ENCODE measurements at places on chromosomes 11 and 22.

DNA sequence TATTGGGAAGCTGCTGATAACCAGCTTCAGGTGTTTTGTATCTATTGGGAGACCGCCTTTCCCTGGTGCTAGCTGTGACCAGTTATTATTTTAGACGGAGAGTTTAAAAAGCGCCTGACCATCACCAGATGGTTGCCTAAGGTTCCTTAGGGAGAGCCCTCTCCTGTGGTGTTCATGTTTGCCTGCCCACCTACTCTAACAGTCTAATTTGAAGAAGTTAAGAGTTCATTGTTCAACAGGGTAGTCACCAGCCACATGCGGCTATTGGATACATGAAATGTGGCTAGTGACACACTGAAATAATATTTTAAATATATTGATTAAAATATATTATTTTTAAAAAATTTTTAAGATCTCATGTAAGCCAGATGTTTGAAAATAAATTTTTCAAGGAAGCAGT, 71.3 kb upstream of the SLN start:
- DNase-seq, result no peak

- DNase-seq, result no peak
These were observed 6.3 kb upstream of the FADS3 start for GRCh38 chr11:61897387-61898246.

GRCh38 chr22:44888491-44889254, 121.1 kb downstream of the PHF21B start:
- DNase-seq, result no peak

GRCh38 chr11:15841931-15842740, 514.2 kb downstream of the SOX6 start:
- DNase-seq, result no peak

- no peak for DNase-seq
These were observed 367.3 kb downstream of the OPCML start for GRCh38 chr11:133164986-133165385.

DNA sequence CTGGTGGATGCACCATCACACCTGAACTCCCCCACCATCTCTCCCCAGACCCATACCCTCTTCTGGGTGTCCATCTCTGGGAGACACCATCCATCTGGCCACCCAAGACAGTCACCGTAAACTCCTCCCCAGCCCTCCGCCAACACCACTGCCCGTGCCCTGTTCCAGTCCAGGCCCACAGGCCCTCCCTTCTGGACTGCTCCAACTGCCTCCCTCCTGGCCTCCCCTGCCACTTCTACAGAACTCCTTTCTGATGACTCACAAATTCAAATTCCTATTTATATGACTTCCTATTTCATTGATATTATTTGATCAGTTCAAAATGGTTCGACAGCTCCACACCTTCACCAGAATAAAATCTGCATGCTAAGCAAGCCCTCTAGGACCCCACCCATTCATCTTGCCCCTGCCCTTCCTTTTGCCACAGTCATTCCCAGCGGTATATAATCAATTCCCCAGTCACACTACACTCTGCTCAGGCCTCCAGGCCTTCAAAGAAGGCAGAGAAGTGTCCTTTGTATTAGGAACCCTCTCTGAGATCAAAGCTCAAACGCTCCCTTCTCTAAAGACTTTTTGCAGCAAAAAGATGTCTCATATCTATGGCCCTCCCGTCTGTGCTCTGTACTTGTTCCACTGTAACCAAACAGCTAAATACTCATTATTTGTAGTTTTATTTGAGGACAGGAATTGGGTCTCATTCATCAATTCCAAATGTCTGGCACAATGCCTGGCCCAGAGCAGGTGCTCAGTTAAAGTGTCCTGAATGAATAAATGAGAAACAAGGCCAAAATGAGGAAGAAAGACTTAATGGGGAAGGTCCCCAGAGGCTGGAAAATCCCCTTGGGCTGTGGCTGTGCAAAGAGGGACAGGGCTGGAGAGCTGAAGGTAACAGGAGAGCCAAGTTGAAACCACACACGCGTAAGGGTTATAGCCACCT, 29.0 kb downstream of the MYH9 start:
- no peak for DNase-seq

GRCh38 chr22:49302530-49302929, 525.1 kb downstream of the BRD1 start:
- no peak for DNase-seq

DNA sequence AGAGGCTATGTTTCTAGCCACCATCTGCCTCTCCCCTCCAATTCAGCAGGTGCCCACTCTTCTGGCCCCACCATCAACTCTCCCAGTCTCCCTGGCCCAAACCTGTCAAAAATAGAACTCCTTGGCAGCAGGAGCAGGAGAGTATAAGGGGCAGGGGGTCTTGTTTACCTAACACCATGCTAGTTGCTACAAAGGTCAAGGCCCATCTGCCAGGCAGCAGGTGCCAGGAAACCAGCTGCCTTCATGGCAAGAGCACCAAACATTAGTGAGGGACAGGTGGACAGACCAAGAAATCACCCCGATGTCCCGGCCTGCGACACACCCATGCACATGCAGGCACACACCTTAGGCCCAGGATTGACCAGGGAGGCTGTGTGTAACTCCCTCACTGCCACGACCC, 387.9 kb downstream of the BUD13 start:
- DNase-seq, result no peak

DNA sequence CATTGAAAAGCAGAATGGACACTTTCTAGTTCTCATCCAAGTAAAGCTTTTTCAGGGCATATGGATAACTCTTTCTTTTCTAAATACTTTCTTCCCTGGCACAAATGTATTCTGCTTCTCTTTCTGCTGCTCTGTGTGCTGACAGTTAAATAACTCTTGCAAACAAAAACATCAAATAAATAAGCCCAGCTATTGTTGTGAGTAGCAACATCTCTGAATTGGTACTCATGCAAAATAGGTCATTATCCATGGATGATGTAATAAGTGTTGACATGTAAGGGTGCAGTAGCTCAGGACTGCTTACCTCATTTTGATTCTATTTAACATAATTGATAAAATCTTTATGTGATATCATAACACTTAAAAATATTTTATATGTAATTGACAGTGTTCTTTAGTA, 164.3 kb downstream of the MSANTD4 start:
- DNase-seq, result no peak

GRCh38 chr22:37051391-37052385, at the start of gene KCTD17:
TSS of gene KCTD17 (plus strand) at chr22:37051742. CDS start at chr22:37051761, 19 bp downstream.
- peak; percentile 38 for DNase-seq

- DNase-seq, result no peak
These were observed 4.3 kb upstream of the RRM1 start for GRCh38 chr11:4090258-4090657.

- no peak for DNase-seq
These were observed 106.7 kb downstream of the MRTFA start for GRCh38 chr22:40529821-40530220.

- no peak for DNase-seq
These were observed 997 bp downstream of the TST start for GRCh38 chr22:37018086-37018814.

DNA sequence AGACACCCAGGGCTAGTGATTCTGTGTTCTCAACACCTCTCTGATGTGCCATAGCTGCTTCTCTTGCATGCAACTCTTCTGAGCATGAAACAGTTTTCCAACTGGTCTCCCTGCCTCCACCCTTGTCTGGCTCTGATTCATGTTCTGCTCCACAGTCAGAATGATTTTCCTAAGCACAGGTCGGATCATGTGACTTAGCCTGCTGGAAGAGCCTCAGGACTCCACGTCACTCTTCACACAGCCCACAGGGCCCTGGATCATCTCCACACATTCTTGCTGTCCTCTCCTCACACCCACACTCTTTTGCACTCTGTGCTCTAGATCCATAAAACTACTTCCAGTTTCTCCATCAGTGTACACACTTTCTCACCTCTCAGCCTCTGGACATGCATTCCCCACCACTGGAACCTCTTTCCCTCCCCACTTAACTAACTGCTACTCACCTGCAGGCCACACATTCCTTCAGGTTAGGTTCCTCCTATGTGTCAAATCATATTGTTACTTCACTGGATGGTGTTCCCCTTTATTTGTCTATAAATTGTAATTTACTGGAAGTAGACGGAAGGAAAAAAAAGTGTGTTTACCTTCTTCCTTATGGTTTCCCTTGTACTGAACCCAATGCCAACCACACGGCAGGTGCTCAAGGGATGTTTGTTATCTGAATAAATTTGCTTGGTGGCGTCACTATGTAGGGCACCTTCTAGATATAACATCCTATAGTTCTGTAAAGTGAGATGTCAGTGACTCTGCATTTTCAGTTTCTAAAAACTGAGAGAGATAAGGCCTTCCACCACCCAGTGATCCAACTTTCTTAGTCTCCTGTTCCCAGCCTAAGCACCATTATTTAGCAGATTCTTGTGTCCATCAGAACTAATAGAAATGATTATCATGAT, 133.7 kb downstream of the ETS1 start:
- DNase-seq, result peak; percentile 75

- DNase-seq, result no peak
These were observed 545.1 kb downstream of the BRD1 start for GRCh38 chr22:49282596-49282995.

- DNase-seq, result no peak
These were observed 87.1 kb downstream of the ADAMTS15 start for GRCh38 chr11:130535520-130535919.

DNA sequence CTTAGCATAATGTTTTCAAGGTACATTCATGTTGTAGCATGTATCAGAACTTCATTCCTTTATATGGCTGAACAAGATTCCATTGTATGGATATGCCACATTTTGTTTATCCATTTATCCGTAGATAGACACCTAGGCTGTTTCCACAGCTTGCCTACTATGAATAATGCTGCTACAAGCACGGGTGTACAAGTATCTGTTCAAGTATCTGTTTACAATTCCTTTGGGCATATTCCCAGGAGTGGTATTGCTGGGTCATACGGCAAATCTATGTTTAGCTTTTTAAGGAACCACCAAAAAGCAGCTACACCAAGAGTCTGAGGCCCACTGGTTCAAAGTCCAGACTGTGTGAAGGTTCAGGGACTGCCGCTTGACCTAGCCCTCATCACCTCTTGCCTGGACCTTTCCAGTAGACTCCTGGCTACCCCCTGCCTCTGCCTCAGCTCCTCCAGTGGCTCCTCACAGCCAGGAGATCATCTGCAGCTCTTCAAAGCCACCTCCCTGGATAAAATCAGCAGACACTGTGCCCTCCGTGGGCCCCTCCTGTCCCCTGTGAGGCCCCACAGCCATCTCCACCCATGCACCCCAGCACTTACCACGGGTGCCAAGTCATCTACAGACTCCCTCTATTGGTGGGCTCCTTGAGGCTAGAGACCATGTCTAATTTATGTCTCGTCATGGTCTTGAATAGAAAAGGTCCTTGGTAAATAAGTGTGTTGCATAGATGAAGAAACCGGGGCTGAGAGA, 160.3 kb downstream of the MN1 start:
- no peak for DNase-seq

GRCh38 chr11:36374726-36375125, 78.6 kb downstream of the PRR5L start:
- no peak for DNase-seq

GRCh38 chr11:69001243-69002081, 11.6 kb downstream of the MRGPRF start:
- no peak for DNase-seq

GRCh38 chr11:17610085-17610894, 63.2 kb downstream of the OTOG start:
- DNase-seq, result no peak

DNA sequence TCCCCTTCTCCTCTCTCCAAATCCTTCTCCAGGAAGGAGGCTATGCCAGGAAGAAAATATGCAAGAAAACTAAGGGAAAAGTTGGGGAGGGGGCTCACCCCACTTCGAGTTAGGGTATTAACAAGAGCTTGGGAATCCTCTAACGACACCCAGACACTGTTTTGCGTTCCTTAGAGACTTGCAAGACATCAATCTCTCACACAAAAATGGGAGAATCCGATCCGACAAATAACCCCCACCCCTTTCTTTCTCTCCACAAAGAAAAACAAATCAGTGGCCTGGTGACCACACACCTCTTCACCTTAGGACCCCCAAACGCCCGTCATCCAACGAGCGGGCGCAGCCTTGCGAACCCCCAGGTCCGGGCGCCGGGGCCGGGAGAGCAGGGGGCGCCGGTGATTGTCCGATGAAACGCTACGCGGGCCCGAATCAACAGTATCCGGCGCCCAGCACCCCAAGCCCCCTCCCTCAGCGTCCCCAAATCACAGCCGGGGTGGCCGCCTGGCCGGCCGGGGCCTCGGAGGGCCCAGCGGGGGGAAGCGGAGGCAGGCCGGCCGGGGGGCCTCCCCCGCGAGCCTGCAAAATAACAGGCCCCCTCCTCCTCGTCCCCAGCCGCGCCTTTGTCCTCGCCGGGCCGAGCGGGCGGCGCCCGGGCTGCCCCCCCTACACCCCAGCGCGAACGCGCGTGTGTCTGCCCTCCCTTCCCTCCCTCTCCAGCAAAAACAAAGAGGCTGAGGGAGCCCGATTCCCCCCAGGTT, 690 bp downstream of the CSNK1E start:
- no peak for DNase-seq

GRCh38 chr22:27867953-27868731, 50.9 kb downstream of the PITPNB start:
- no peak for DNase-seq

DNA sequence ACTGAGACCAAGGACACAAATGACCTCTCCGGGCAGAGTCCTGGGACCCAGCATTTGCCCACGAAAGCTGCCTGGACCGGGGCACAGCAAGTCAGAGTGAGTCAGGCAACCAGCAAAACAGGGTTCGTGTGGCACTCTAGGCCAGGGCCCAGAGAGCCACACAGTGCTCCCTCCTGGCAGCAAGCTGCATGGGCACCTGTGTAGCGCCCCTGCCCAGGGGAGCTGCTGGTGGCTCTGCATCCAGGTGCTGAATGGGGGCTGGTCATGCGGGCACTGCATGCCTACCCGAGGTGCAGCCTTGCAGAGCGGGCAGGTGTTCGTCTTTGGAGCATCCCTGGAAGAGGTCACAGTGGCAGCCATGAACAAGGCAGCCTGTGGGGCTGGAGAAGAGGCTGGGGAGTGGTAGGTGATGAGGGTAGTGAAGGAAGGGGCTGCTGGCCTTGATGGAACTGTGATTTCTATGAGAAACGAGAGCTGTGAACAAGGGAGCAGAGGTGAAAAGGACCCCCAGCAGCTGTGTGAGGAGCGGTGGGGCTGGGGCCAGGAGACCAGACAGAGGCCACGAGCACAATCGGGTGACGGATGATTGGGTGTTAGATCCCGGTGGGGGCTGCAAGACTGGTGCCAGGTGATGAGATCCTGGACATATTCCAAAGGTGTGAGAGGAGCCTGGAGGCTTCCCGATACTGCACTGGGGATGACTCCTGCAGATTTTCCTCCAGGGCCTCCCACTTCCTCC, 63.3 kb downstream of the DGCR2 start:
- no peak for DNase-seq

- no peak for DNase-seq
These were observed 174.0 kb downstream of the TBC1D22A start for GRCh38 chr22:46936378-46936903.

Measured in fibroblast of the conjunctiva (primary cell).